ENCODE measurements at places on chromosomes 4 and X.

- no peak for DNase-seq
Observed at GRCh38 chr4:141309874-141310273, 89.2 kb downstream of the ZNF330 start.

GRCh38 chr4:138540056-138540800, 298.1 kb upstream of the SLC7A11 start:
- no peak for DNase-seq

DNA sequence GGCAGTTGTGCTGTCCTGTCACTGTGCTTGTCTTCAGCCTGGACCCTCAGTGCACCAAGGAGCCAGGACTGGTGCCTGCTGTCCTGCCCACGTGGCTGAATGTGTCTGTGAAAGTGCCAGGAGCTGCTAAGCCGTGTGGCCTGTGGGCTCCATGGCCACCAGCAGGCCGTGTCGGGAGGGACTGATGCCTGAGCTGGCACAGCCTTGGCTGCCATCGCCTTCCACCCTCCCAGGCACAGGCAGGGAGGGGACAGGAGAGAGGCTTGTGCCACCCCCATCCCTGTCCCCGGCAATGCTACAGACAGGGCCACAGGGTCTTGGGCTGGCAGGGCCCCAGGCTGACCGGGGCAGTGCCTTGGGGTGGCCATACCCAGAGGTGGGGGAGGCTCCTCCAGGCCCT, 24.8 kb downstream of the DOK7 start:
- no peak for DNase-seq

DNA sequence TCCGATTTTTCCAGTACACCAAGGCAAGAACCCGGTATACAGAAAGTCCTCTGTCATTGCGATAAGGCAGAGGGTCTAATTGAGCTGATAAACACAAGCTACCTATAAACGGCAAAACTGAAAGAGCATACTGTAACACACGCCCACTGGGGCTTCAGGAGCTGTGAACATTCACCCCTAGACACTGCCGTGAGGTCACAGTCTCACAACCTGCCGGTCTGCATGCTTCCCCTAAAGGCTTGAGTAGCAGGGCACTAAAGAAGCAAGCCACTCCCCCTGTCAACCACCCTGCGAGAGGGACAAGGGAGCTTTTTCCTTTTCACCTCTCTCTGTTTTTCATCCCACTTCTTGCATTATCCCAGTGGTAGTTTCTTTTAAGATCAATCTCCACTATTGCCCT, 22.4 kb upstream of the F9 start:
- no peak for DNase-seq

GRCh38 chr4:39873823-39874222, 103.9 kb downstream of the PDS5A start:
- DNase-seq = no peak

- no peak for DNase-seq
Observed at GRCh38 chr4:175308236-175308635, 390.1 kb downstream of the ADAM29 start.

DNA sequence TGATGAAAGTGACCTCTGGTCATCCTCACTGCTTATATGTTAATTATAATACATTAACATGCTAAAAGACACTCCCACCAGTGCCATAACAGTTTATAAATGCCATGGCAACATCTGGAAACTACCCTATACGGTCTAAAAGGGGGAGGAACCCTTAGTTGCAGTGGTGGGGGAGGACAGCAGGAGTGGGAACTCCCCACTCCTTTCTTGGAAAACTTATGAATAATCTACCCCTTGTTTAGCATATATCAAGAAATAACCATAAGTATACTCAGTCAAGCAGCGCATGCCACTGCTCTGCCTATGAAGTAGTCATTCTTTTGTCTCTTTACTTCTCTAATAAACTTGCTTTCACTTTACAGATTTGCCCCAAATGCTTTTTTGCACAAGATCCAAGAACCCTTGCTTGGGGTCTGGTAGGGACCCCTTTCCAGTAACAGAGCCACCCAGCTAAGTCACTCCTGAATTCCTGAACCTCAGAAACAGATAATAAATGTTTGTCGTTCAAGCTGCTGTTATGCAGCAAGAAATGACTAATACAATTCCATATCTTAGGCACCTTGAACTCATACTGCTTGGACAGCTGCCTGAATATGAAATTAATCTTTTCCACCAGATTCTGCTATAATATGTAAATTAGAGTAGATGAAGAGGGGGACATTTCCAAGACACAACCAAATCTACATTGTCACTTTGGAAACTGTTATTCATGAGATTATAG, 14.4 kb upstream of the REPS2 start:
- DNase-seq = no peak

DNA sequence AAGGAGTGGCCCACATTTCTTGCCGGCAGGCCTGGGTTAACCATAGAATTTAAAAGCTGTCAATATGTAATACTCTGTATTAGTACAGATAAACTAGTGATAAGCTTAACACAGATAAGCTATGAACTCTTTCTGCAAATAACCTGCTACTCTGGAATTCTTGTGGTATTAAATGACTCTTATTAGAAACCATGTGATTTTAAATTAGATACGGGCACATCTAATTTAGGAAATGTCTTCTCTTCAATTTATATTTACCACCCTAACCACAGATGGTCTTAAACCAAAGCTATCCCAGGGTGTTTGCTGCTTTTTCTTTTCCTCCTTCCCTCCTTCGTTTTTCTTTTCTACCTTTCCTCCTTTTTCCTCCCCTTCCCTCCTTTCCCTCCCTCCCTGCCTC, 4.9 kb downstream of the GNRHR start:
- no peak for DNase-seq

DNA sequence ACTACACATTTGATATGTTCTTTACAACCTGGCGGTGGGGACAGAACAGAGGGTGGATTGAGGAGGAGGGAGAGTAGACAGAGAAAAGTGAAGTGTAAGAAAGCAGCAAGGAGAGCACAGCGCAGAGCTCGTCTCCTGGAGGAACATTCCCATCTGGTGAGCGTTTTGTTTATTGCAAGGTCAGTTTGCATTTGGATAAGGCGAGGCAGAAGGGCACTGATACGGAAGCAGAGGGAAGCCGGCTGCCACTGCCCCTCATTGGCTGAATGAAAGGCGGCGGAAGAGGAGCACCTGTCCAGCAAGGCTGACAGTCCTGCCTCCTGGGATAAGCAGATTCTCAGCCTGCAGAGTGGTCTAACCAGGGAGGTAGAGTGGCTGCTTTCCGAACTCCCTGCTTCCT, 83.2 kb downstream of the GPR143 start:
- DNase-seq = no peak

GRCh38 chrX:103012945-103013344, 51.0 kb downstream of the BEX1 start:
- no peak for DNase-seq

DNA sequence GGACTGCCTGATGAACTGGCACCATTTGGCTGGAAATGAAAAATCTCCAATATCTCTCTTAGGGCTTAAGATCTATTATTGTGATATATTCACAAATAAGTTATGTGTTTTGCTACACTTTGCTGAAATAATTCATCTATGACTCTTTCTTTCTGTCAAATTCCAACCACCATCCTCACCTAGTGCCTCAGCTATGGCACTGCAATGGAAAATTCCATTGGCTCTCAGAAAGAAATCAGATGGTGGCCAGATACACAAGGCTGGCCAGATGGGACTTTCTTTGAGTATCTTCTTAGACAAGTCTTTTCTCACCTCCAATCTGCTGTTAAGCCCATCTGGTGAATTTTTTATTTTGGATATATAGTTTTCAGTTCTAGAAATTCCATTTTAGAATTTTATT, 28.0 kb downstream of the NAT8L start:
- DNase-seq = no peak

- DNase-seq = no peak
Observed at GRCh38 chr4:112881842-112882241, 167.6 kb upstream of the ANK2 start.

DNA sequence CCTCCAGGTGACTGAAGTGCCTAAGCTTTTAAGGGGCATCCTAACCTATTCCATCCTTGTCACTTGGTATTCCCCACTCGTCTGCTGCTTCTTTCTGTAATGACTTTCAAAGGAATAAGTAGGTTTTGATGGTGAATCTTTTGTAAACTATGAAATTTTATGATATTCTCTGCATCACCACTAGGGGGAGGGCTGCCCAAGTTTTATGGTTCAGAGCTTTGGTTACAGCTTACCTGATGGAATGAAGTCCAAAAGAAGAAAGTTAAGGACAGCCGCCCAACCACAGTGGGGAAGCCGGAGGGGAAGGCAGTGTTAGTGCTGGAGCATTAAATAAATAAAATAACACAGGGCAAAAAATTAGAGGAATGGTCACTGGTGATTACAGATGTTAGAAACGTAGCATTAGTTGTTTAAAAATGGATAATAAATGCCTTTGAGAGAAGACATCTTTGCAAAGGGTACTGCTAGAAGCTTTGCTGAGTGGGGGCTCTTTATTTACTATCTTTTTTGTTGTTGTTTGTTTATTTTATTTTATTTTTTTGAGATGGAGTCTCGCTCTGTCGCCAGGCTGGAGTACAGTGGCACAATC, 204.9 kb downstream of the GBA3 start:
- no peak for DNase-seq

GRCh38 chr4:162364651-162365050, 200.9 kb upstream of the FSTL5 start:
- no peak for DNase-seq

DNA sequence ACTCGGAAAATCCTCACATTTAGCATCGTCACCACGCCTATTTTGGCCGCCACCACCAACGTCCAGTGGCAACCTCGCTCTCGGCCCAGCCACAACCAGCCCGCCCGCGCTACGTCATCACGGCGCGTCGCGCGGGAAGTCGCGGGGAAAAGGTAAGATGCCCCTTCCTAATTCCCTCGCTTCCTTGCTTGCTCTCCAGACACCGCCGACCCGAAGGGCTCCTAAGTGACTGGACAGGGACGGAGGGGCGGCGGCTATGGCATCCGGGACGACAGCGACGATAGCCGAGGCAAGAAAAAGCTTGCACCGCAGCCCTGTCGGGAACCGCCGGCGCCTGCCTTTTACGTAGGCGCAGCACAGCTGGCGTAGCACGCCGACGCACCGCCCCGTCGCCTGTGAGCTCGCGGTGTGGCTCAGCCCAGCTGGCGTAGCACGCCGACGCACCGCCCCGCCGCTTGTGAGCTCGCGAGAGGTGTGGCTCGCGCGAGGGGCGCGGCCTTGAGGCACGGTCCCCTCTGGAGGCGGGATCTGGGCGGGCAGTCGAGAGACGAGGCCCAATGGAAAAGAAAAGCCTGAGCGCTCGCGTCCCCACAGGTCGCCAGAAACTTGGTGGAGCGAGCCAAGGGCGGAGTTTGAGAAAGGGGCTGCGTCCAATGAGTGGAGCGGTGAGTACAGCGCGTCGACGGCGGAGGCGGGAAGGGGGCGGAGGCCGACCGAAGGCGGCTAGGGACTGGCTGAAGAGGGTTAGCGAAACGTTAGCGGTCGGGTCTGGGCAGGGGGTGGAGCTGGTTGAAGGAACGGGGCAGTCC, at the start of gene HDAC6:
HDAC6 (plus strand) TSS at position 788 of the 809 bp plus-strand sequence. CDS start 626 bp downstream, outside the sequence.
- peak; percentile 78 for DNase-seq

DNA sequence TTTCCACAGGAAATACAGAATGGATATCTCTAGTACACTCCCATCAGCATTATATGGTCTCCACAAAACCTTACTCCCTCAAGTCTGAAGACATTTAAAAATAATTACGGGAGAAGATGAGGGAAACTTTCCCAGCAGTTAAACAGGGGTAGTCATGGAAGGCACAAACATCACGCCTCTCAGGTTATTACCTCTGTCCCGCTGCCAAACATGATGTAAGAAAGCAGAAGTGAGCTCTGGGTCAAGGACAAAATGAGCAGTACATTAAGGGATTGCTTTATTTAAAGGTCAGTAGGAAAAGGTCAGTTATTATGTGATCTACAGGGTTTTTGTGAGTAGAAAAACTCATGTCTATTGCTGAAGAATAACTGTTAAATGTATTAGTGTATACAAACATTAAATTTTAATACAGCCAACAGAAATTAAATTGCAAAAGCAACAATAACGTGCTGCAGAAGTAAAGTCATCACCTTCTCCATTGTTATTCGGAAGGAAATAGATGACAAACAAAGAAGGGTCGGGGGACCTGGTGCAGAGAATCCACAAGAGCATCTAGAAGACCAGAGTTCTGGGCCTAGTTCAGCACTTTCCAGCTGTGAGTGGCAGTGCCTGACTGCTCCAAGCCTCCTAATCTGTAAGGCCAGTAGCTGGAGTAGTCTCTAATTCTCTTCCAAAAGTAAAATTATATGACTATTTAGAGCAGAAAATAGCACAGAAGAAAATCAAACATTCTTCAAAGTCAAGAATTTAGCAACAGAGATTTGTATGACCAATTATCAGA, 171.2 kb downstream of the PPP3CA start:
- DNase-seq = no peak

GRCh38 chr4:38868059-38868960, 704 bp downstream of the FAM114A1 start:
- no peak for DNase-seq

DNA sequence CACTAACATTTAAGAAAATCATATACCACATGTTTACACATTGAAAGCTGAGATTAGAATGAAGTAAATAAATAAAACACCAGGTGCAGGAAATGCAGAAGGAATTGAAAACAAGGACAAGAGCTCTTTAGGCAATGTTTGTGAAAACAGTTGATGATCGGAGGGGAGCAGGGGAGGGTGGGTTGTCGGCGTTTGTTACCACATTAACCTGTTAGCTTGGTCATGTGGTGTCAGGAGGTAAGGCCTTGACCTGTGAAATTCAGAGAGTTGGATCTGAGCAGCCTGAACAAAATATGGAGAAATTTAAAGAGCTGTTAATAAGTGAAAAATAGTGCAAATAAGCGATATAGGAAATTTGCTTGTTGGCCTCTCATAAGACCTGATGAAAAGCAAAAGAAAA, 759.9 kb downstream of the PDHA2 start:
- no peak for DNase-seq

GRCh38 chr4:10590896-10591295, 93.7 kb downstream of the CLNK start:
- no peak for DNase-seq

DNA sequence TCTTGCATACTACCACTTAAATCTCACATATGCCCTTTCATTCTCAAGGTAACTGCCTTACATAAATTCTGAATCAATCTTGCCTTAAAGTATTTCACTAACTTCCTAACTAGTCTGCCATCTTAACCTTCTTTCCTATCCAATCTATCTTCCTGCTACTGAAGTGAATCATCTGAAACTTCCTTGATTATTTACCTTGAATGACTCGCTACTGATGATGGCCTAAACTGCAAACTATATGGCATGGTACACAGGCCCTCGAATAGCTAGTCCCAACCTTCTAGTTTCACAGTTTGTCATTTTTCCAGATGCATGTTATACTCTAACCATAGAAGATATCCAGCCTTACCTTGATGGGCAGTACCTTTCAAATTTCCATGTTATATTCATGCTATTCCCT, 19.9 kb downstream of the PHKA1 start:
- DNase-seq = no peak

GRCh38 chr4:55947254-55947882, 1.4 kb upstream of the CEP135 start:
- DNase-seq = no peak

Data from stimulated activated CD8-positive, alpha-beta memory T cell treated with anti-CD3 and anti-CD28 coated beads, Interleukin-4, amount 100 ng/mL, for 4 hours (primary cell).